Activated B cell treated with CpG ODN at 0.5 μM for 24 hours (primary cell): ENCODE measurements at places on chromosomes 5 and 9. TPM values are rescaled to one million over a fixed set of nuclear protein-coding genes. Genes with fewer than 3 reads are reported as not detected.

- DNase-seq, result no peak
These were observed 189.1 kb downstream of the WDR70 start for GRCh38 chr5:37568018-37568753.

DNA sequence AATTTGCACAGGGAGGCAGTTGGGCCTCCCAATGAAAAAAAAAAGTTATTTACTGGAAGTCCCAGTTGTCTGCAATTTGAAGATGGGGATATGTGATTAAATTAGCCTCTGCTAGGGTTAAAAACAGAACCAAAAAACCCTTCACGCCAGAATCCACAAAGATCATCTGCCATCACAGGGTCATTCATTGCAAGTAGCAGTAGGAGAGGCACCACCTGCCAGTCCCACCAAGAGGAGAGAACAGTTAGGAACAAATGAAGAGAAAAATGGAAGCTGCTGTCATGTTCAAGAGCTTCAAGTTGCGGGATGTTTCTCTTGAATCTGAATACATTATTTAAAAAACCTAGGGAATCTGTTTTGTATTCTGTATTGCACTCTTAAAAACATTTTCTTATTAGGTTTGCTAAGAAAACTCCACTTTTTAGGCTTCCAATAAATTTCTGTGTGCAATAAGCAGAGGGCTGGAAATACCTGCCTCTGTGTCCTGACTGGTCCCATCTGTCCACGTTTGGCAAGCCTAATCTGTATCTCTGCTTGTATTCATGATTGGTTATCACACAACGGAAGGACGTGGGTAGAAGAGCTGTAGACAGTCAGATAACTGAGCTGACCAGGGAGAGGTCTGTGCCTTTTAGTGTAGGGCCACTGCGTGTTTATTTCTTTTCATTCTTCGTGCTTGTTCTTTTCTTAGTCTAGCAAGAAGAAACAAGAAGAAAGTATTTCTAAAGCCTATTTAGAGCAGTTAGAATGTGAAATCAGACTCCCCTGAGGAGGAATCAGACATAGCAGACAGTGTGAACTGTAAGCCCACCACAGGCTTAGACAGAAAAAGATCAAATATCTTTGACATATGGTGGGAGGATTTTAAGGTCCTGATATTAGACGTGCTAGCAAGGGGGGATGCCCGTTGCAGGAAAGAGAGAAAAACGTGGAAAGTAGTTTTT, 630.6 kb upstream of the SEMA6A start:
- DNase-seq, result no peak

DNA sequence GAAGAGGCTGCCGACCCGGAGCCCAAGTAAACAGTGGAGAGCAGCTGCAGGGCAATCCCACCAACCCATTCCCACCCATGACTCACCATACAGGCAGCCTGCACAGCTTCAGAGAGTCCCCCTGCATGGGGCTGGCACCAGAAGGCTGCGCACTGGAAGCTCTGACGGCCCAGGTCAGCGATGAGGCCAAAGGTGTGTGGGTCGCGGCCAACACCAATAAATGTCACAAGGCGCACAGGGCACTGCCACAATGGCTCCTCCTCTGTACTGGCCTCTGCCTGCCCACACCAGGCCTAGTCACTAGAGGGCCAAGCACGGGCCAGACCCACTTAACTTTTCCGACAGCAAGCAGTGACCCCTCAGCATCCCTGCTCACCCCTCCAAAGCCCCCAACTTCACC, 3.0 kb upstream of the SRA1 start:
- no peak for DNase-seq

DNA sequence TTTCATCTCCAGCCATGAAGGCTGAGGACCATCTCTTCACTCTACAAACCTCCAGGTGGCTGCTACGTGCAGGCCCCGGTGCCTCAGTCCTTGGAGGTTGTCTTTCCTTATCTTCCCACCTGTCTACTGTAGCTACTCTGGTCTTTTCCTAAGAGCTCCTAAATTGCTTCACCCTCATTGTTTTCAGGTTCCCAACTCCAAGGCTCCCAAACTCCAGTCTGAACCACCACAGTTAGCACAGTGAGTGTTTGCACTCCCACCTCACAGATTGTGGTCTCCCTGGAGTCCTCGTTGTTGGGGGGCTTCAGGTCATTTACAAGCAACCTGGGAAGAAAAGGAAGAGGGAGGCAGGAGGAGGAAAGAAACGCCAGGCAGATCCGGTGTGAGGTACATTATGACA, 85.3 kb downstream of the NSUN2 start:
- DNase-seq, result no peak

Gene GFPT2
- total RNA-seq, result 0.39 and 0.62 TPM in 2 replicates

Gene TMEM174
- not detected in 2 replicates for total RNA-seq
